ENCODE measurements at places on chromosomes 3 and 15.

DNA sequence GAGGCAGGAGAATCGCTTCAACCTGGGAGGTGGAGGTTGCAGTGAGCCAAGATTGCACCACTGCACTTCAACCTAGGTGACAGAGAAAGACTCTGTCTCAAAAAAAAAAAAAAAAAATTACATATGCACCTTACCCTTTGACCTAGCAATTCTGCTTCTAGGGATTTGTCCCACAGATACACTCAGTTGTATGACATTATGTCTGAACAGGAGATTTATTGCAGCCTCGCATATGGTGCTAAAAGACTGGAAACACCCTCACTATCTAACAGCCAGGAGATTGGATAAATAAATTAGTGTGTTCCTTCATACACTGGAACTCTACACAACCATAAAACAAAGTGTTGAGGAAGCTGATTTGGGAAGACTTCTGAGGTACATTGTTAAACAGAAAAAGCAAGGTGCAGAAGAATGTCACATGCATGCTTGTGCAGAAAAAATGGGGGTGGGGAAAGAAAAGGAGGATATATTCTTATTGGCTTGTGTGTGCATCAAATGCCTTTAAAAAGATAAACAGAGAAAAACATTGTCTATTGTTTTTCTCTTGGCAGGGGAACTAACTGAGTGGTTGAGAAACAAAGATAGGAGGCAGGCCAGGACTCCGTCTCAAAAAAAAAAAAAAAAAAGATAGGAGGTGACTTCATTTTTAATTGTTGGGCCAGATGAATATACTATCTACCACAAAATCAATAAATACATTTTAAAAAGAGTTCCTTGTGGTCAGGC, 30.9 kb downstream of the PPCDC start:
- ATAC-seq: no peak

DNA sequence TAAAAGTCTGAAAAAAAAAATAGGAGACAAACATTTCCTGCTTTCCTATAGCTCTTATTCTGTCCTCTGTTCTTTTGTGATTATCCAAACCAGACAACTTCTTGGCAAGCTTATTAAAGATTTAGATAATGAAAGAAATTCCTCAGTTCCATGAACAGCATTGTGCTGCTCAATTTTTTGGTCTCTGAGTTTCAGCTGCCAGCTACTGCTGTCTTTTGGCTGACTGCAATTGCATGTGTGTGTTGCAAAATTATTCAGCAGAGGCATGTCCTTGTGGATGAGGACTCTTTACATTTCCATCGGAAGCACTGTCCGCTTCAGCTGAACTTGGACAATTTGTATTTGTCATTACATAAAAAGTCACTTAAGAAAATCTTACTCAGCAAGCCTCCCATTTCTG, 397.3 kb upstream of the RASGRP1 start:
- ATAC-seq: no peak

- ATAC-seq: peak; percentile 79
Observed at GRCh38 chr3:189841473-189842205, 210.4 kb downstream of the TP63 start.

DNA sequence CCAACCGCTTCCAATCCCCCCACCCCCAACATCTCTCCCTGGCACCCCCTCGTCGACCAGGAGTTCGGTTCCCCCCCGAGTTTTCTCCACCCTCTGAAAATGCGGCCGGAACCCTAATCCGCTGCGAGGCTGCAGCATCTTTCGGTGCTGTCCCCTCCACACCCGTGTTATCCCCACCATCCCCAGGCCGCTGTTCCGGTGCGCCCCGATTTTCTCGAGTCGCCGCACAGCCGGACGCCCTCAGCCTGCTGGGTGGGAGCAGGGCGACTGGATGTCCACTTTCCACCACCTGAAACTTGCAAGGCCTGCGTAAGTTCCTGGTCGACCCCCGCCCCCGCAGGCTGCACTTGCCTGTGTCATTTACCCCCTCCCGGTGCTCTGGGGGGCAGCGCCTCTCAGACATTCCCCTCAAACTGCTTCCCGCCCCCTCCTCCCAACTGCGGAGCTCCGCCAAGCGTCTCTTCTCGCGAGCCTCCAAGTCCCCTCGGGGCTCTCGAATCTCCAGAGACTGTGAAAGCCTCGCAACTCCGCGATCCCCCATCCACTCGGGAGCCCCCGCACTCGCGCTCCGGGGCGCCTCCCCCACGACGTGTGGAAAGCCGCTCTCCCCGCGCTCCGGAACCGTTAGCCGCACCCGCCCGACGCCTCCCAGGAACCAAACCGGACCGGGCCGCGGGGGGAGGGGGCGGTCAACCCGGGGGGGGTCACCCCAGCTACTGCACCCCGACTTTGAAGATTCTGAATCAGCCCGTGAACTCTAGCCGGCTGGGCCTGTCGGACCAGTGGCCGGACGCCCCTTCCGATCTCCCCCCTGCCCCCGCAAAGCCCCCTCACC, 566 bp downstream of the ETV5 start:
- ATAC-seq: no peak

- ATAC-seq: no peak
Observed at GRCh38 chr15:84099181-84099580, 136.4 kb upstream of the GOLGA6L4 start.

DNA sequence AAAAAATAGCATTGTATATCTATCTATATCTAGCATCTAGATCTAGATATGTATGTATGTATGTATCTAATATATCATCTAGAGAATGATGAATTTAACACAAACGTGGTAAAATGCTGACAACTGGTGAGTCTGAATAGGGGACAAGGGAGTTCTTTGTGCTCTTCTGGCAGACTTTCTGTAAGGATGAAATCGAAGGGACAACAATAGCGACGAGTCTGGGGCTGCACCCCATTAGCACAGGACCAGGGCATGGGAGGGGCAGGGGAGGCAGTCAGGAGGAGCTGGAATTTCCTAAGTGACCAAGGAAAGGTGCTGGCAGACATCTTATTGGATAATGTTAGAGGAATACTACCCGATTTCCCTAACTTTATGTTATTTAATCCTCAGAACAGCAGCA, 7.9 kb downstream of the CCR1 start:
- ATAC-seq: no peak

DNA sequence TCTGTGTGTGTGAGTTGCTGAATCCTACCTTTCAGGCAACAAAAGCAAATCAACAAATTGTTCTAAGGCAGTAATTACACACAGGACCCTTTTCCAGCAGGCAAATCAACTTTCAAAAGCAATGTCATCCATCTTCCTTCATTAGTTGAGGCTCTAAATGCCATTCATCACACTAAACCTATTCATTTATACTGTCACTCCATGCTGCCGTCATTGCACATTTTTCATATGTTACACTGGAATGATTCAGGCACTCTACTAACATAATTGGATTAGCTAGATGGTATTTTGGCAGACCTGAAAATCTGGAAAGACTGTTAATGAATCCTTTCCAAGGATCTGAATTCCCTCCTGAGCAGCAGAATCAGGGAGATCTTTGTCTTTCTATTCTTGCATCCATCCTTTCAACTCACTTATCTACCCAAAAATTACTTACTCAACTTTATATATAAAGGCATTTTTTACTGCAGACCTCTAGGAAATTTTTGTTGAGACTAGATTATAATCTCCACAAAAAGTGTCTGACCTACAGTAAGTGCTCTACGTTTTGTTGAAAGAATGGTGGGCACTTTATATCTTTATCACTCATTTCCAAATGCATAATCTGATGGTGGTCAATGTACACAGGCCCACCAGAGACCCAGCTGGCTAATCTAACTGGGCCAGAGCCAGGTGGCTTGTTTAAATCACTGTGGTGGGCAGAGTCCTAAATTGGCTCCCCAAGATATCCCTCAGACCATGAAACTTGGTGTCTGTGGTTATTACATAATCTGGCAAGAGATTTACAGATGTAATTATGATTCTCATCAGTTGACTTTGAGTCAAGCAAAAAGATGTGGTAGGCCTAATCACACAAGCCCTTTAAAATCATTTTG, 25.0 kb downstream of the MIX23 start:
- peak; percentile 76 for ATAC-seq

DNA sequence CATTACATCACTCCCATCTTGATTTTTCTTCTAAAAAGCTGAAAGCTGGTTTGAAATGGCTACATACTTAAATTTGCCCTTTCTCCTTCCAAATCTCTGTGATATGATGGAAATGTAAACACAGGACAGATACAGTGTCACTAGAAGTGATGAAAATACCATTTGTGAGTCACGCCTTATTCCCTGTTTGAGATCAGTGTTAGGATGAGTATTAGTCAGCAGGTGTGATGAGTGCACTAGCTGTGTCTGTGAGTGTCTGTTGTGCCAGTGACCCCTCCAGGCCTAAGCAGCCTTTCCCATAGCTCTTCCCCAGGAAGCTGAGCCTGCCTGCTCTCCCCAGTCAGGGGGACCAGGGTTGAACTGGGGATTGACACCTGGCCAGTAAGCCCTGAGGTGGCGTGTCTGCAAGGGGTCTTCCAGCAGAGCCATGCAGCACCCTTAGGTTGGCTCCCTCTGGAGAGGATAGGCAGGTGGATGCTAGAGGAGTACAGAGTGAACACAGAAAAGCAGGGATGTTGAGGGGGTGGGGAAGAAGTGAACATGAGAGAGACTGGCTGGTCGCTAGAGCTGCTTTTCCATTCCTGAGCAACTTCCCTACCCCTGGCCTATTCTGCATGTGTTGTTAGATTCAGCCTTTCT, 92.0 kb downstream of the PDE8A start:
- peak; percentile 36 for ATAC-seq

DNA sequence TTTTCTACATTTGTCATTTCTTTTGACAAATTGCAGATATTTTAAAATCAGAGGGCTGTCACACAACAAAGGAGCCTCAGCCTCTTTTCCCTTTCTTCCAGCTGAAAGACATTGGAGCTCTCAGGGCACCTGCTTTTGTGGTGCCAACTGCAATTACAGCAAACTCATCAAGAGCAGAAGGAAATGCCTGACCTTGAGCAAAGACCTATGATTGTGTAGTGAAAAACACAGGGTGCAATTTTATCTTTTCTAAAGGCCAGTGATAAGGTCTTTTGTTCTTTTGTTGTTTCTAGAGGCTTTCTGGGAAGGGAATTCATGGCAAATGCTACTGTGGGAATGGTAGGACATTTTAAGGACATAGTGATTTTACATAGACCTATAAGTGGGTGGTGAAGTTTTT, 214.3 kb downstream of the OXSM start:
- no peak for ATAC-seq

DNA sequence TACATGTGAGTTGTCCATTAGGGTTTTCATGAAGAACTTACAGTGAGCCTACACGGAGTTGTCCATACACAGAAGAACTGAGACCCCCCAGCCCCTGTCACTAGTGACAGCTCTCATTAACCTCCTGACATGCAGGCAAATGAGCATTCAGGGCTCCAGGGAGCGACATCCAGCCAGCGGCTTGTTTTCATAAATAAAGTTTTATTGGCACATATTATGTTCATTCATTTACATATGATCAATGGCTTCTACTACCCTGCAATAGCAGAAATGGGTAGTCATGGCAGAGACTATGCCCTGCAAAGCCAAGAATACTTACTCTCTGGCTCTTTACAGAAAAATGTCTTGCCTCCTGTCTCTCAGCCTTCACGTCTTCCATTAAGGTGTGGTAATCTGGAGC, 553.5 kb downstream of the EDEM1 start:
- ATAC-seq: no peak

- ATAC-seq: no peak
Observed at GRCh38 chr15:96147267-96147666, 183.2 kb upstream of the NR2F2 start.
